ENCODE measurements at places on chromosomes 1 and 21. TPM values are rescaled to one million over a fixed set of nuclear protein-coding genes. Genes with fewer than 3 reads are reported as not detected.

Gene RCSD1
- polyA plus RNA-seq: not detected

Gene CCDC30
- polyA plus RNA-seq: 10.0 TPM

Gene ESRRG
- 10.1 TPM for polyA plus RNA-seq

Gene GSTM1
- 26.0 TPM for polyA plus RNA-seq

Gene SLAMF6
- not detected for polyA plus RNA-seq

Gene TMEM50B
- 237 TPM for polyA plus RNA-seq

Gene LCE6A
- not detected for polyA plus RNA-seq

Gene SERTAD4
- polyA plus RNA-seq: 1.9 TPM

Gene SLC19A1
- 0.38 TPM for polyA plus RNA-seq

Gene DLGAP3
- not detected for polyA plus RNA-seq

Gene CFHR5
- polyA plus RNA-seq: not detected

Gene PTP4A2
- polyA plus RNA-seq: 56.9 TPM

Gene KCNE1
- not detected for polyA plus RNA-seq

Gene ZC3H12A
- not detected for polyA plus RNA-seq

Gene FMO4
- not detected for polyA plus RNA-seq

Gene LCE1A
- polyA plus RNA-seq: not detected

Gene CLEC20A
- 0.79 TPM for polyA plus RNA-seq

Gene DMRTA2
- polyA plus RNA-seq: not detected

Gene MYOG
- not detected for polyA plus RNA-seq

Gene PRMT6
- polyA plus RNA-seq: 9.9 TPM

Gene PPM1J
- 24.7 TPM for polyA plus RNA-seq

Gene TRIM63
- polyA plus RNA-seq: not detected

Data from Purkinje cell (primary cell).